ENCODE measurements at places on chromosomes 2 and 18.
A peak's percentile ranks its signal among the peaks of the same experiment; 100 is the strongest.

DNA sequence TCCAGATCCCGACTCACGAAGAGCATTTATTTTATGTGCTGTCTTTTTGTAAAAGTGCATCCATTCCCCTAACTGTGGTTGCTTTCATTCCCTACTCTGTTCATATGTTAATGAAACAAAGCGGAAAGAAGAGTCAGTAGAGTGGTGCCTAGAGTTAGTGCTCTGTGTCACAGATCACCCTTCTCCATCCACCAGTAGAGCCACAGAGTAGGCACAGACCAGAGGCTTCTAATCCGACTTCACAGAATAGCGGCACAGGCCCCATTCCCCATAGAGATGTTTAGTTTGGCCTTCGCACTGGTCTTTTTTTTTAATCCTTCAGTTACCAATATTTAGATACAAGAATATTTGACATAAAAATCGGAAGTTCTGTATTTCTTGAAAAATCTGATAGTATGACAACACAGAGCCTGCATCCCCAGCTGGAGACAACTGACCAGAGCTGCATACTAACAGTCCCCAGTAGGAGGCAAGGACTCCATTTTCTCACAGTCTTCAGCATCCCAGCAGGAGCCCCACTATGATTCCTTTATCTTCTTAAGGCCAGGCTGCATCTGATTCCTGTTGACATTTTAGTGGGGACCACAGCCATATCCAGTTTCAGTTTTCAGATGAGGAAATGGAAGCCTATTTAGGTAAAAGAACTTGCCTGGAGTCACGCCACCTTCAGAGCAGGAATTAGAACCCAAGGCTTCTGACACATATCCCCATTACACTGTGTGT is 7.0 kb downstream of the G6PC2 start:
- no peak for DNase-seq

DNA sequence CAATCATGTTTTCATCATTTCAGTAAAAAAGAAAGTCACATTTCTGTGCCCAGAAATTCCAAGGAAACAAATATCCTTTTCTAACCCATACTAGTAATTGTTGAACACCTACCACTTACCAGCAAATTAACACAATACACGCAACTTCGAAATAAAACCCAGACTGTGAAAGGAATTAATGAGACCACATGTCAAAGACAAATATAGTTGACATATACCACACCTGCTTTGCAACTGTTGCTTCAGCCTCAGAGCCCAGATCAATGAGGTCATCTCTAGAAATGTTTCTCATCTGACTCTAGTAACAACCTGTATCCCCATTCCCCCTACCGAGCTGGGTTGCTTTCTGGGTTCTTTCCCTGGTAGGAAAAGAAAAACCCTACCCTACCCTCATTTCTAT is 52.6 kb downstream of the TRIP12 start:
- DNase-seq, result no peak

DNA sequence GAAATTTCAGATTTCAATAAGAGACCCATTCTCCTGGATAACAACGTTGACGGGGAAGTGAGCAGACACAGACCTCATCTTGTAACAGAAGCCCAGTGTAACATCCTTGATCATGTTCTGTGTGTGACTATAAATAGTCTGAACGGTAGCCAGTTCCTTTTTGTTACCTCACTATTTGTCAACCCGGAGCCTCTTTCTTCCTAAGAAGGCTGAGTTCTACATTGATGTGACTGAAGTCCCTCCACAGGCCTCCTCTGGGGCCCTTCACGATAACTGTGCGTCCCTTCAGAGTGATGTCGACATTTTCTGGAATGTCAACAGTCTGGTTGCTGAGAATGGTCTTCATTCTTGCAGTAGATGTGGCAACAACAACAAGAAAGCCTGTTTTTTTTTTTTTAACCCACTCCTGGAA is 6.3 kb upstream of the PLEKHM3 start:
- DNase-seq, result no peak

DNA sequence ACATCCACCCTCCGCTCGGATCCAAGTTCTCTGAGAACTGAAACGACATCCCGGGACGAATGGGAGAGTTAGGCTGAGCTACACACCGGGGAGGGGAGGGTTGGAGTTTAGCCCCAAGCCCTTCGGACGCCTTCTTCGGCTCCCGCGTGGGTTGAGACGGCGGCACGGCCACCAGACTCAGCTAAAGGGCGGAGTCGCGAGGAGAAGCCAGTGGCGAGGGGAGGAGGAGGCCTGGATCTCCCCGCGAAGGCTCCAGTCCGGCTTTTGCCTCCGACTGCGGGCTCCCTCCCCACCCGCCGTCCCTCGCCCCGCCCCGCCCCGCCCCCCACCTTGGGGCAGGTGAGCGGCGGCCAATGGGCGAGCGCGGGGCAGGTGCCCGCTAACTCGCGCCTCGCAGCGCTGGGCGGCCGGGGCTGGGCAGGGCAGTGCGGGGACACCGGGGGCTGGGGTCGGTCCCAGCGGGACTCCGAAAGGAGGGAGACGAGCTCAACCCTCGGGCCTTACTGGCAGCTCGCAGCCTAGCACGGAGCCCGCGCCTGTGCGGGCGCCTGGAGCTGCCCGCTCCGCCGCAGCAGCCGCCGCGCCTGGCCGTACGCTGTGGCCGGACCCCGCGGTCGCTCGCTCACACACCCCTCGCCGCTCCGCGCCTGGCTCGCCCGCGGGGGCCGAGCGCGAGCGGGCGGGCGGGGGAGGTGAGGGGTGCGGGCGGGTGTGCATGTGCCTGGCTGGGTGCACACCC is at the start of gene EMX1:
EMX1 (plus strand) TSS at position 382 of the 739 bp plus-strand sequence; CDS start at position 716, 334 bp downstream.
- peak; percentile 88 for DNase-seq

DNA sequence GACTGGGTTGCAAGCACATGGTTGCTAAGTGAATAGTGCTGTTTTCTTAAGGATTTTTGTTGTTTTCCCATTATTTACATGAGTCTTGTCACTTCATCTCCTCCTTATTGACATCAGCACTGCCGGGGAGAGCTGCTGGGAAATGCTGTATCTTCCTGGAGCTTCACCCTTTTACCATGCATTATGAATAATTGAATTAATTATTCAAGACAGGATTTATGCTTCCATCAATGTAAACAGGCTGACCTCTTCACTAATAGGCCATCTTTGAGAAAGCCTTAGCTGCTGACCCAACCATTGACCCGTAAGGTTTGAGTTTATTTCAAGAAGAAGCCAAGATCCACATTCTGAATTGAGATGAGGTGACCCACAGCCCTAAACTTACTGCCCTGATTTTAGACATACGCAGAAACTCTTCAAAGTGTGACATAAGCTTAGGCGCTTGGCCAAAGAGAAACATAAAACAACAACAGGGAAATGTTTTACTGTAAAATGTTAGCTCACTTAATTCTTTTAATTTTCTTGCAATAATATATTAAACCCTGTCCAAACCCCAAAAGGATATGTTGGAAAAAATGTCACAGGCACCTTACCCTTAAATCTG is 365.5 kb upstream of the SYT4 start:
- no peak for DNase-seq

DNA sequence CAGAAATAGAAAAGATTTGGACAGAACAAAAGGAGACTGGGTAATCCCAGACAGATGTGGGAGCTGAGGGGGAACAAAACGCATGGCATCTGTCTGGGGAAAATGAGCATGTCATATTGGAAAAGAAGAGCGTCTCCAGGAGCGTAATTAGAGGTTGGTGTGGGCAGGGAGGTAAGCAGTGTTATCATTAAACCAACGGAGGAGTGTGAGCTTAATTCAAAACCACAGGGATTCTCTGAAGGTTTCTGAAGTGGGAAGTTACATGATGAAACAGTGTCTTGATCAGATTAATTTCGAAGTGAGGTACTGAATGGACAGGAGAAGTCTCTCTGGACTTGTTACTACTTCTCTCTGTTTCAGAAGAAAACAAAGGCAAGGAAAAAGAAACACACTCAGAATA is 53.3 kb downstream of the DTNB start:
- no peak for DNase-seq

- DNase-seq, result no peak
These were observed 47.8 kb downstream of the INPP4A start for GRCh38 chr2:98492441-98492840.

- peak; percentile 30 for DNase-seq
These were observed 138.9 kb upstream of the NABP1 start for GRCh38 chr2:191539068-191539467.

DNA sequence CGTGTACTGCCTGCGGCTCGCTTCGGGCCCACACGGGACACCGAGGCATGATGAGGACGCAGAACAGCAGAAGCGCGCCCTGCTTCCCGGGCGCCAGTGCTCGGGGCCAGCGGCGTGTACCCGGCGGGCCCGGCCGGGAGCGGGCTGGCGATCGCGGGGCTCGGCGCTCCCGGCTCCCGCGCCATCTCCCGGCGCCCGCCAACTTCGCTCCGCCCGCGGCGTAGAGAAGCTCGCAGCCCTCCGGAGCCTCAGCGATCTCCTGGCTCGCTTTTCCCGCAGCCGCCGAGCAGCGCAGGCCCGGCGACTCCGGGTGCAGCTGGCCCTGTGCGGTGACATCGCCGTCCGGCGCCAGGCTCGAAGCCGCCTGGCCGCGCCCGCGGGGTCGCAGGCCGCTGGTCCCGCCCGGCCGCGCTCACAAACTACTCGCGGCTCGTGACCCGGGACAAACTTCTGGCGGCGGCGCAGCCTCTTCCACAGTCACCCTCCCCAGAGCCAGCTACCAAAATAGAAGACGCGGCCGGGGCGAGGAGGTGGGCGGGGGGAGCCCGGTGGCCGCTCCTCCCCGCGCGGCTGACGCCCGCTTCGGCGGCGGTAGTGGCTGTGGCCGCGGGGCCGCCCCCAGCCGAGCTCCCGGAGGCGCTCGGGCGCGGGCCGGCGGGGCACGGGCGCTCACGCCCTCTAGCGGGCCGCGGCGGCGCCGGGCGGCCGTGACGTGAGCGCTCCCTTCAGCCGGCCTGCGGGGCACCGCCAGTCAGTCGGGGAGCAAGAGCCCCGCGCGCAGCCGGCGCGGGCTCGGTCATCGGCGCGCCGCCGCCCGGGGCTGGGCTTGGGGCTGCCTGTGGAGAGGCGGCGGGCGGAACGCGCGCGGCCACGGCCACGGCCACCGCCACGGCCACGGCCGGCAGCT is at the start of gene PTPRM:
PTPRM (plus strand) TSS at position 750 of the 907 bp plus-strand sequence. CDS start 503 bp downstream, outside the sequence.
- peak; percentile 42 for DNase-seq

DNA sequence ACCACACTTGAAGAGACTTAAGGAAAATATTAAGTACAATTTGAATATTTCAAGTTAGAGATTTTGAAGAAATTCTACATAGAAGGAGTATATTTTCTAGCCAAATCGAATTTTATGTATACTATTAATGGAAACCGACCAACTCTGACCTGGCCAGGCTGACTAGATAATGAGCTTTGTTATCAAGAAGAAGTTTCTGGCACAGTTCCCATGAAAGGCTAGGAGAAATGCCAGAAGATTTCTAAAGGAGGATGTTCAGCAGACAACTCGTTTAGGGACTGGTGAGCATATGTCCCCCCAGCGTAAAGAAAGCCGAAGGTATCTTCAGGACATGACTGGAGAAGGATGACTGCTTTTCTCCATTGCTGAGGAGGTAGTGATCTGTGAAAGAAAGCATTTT is 127.3 kb downstream of the DIS3L2 start:
- no peak for DNase-seq

DNA sequence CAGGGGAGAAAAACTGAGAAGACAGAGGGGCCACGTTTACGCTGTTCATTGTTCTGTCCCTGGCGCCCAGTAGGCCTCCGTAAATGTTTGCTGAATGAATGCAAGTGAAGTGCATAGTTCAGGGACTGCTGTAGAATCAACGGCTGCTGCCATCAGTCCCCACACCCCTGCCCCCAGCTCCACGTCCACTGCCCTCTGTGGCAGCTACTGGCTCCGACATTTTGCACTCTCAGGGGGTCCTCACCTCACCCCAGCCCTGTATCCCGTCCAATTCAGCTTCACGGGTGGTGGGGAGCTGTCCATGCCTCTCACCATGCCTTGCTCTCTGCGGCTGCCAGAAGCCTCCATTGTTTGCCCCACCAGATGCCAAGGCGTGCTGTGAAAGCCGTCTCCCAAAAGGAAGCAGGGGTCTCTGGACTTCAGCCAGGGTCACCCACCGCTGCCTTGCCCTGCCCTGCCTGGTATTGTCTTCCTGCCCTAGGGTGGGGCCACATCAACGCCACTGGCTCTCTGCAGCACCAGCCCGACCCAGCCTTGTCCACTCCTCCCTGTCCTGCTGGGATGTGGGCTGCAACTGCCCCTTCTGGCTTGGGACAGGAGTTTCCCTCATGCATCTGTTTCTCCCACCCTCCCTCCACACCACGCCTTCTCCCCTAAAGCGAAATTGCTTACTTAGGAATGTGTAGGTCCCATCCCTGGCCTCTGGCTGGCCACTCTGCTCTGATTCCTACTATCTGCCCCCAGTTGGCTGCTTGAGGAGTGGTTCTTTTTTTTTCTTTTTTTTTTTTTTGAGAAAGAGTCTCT is 86.0 kb downstream of the RHOB start:
- no peak for DNase-seq

DNA sequence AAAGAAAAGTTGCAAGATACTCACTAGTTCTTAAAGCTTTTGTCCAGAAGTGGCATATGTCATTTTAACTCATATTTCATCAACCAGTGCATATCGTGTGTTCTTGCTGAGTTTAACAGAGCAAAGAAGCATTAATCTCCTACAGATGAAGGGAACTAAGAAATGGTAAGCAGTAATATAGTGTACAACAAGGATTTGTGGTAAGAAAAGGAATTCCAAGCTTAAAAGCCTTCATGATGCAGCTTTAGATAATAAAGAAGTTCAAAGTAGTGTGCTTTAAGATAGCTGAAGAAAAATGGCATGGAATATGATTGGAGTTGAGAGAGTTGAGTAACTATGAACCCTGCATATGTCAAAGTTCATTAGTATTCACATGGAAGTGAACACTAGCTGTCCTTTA is 649.8 kb upstream of the FSHR start:
- no peak for DNase-seq

DNA sequence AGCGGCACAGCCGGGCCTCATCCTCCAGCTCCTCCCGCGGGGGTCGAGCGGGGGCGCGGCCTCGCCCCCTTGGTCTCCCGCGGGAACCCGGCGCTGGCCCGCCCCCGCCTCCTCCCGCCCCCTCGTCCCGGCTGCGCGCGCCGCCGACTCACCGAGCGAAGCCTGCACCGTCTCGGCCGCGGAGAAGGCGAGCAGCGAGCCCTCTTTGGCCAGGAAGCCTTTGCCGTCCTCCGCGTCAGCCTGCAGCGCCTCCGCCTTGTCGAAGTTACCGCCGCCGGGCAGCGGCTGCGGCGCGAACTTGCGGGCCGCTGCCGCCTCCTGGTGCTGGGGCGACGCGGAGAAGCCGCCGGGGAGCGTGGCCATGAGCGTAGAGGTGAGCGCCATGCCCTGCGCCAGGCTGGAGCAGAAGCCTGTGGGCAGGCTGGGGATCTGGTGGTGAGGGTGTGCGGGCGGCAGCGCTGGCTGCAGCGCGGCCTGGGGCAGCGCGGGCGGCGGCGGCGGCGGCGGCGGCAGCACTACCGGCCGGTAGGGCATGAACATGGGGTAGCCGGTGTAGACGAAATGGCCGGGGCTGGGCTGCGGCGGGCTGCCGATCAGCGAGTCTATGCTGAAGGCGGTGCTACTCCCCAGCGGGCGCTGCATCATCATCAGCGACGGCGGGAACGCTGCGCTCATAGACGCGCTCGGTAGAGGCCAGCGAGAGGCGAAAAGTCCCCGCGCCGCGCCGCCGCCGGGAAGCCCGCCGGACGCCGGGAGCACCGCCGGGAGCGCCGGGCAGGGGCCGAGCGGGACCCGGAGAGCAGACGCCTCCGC is 683 bp downstream of the GBX2 start:
- DNase-seq, result no peak
